CD4-positive, alpha-beta T cell treated with Interleukin-4 for 4 hours (primary cell): ENCODE measurements at places on chromosomes 13 and 19.

- DNase-seq = no peak
Measured at GRCh38 chr13:111415765-111416164, 95.3 kb downstream of the TEX29 start.

GRCh38 chr13:113209336-113209758, at the start of gene CUL4A:
Gene CUL4A (plus strand): TSS chr13:113209613. CDS start chr13:113209628, 15 bp downstream.
- peak; percentile 64 for DNase-seq

DNA sequence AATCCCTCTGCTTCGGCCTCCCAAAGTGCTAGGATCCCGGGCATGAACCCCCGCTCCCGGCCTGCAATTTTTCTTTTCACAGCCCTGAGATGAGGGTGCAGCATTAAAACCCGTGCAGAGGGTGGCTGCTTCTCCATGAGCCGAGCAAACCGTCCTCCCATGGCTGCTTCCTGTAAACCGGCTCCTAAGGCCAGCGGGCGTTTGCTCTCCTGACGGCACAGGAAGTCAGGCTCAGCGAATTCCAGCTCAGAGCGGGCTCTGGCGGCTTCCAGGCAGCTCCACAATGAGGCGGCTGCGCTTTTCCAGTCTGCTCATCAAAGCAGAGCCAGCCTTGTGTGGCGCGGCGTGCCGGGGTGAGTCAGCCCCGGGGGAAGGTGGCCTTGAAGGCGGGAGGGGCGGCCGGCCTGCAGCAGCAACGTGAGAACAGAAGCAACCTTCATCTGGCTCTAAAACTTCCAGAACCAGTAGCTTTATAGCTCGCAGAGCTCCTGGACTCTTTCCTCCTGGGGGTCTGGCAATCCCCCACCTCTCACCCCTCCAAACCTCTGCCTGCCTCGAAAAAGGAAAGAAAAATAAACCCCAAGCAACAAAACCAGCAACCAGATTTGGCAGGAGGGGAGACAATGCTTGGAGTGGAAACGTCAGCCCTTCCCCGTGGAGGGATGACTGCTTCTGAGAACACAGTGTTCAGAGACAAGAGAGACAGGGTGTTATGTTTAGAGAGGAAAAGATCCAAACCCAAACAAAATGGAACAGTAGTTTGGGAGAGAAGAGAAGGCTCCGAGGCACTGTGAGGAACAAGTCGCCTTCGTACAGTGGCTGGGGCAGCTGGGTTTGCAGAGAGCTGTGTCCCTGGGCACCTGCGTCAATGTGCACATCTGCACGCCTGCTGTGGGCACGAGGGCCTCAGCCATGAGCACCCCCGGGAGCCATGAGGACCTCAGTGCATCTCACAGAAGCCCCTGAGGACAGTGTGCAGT, 67.8 kb downstream of the GADD45B start:
- DNase-seq = peak; percentile 70

- no peak for DNase-seq
Measured at GRCh38 chr13:105721016-105721415, 814.4 kb downstream of the EFNB2 start.

GRCh38 chr19:46847528-46847927, 3.1 kb downstream of the AP2S1 start:
- no peak for DNase-seq

DNA sequence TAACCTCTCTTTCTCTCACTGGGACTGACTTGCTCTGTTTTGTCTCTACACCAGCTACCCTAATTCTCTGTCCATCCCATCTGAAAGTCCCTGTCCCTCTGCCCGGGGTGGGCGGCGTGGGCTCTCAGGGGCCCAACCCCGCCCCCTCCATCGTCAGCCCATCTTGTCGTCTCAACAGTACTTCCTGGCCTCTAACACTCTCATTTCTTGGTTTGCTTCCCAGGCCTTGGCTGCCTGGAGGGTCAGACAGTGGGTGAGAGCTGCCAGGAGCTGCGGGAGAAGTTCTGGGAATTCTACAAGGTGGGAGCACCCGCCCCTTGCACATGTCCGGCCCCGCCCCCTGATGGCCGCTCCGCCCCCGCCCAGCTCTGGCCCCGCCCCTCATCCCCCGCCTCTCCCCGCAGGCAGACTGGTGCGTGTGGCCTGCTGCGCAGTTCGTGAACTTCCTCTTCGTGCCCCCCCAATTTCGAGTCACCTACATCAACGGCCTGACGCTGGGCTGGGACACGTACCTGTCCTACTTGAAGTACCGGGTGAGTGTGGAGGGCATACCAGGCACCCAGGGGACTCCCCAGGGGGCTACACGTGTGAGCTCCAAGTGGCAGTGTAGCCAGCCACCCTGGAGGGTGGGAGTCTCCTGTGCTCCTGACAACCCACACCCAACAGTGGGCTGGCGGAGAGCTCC, 1.7 kb downstream of the MPV17L2 start:
- DNase-seq = no peak

DNA sequence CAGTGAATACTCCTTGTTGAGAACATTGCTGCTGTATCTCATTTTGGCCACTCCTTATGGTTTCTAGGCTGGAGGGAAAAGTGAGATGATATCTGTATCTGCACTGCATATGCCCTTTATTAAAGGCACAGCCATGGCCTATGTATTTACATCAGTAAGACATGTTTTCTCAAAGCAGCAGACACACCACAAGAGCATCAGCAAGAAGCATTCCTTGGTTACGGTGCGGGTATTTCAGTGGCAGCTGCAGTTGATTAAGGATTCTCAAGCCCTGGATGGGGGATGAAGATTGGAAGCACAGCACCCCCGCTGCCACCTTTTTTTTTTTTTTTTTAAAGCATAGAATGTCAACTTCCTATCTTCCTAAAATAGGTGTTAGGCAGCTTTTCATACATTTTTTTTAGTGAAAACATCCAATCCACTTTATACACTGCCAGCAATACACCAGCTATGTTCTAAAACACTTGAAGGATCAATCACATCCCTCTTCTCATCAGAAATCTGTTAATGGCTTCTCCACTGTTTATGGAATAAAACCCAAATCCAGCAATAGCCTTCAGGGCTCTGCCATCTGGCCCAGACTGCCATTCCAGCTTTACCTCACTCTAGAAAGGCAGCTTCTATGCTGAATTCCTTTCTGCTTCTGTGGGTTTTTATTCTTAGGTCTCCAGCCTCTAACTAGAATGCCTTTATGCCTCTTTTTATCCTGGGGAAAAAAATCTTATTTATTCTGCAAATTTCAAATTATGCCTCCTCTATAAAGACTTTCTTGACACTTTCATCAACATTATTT, 331.0 kb downstream of the DNAJC15 start:
- DNase-seq = no peak

- no peak for DNase-seq
Measured at GRCh38 chr19:40745402-40745780, 4.9 kb downstream of the ACTMAP start.

GRCh38 chr13:101511766-101512165, 59.3 kb downstream of the ITGBL1 start:
- DNase-seq = no peak

GRCh38 chr19:2334986-2335846, 6.7 kb downstream of the SPPL2B start:
- DNase-seq = no peak
